ENCODE measurements at places on chromosomes 7 and 10.

GRCh38 chr10:317271-317769, 182.1 kb downstream of the ZMYND11 start:
- DNase-seq, result no peak

DNA sequence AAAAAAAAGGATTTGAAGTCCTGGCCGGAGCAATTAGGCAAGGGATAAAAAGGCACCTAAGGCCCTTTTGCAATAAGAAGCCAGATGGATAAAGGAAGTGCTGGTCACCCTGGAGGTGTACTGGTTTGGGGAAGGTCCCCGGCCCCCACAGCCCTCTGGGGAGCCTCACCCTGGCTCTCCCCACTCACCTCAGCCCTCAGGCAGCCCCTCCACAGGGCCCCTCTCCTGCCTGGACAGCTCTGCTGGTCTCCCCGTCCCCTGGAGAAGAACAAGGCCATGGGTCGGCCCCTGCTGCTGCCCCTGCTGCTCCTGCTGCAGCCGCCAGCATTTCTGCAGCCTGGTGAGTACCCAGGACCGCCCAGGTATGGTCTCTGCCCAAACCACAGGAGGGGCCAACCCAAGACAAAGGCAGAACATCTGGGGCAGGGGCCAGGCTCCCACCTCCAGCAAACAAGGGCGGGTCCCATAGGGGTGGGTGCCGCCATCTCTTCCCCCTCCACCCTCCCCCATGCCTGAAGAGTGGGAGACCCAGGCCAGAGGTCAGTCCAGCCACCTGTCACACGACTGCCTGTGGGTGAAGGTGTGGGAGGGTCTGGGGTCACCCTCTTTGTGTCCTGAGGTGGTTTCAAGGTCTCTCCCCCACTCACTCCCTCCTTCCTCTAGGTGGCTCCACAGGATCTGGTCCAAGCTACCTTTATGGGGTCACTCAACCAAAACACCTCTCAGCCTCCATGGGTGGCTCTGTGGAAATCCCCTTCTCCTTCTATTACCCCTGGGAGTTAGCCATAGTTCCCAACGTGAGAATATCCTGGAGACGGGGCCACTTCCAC, at the start of gene PILRB:
Gene PILRB (plus strand): TSS at position 91 of the 830 bp plus-strand sequence. CDS start 186 bp downstream, at position 277.
- no peak for DNase-seq

GRCh38 chr10:9450801-9451200, 1396.3 kb downstream of the GATA3 start:
- DNase-seq, result no peak

DNA sequence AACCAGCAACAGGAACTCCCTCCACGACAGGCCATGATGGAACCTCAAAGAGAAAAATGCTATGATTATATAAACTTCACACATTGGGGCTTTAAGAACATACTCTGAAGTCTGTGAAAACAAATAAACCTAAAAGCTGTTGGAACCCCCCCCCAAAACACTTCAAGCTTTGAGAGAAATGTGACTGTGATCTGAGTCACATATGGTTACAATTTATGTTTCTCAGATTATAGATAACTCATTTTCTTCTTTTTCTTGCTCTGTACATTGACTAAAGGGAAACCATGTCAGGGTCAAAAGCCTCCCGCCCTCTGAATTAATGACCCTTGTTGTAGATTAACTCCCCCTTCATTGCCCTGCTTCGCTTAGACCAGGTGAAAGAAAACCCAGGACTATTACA, 15.8 kb downstream of the VOPP1 start:
- DNase-seq, result no peak

GRCh38 chr7:121985476-121986030, 112.6 kb downstream of the PTPRZ1 start:
- no peak for DNase-seq

GRCh38 chr7:30914596-30914995, 2.9 kb downstream of the AQP1 start:
- no peak for DNase-seq

DNA sequence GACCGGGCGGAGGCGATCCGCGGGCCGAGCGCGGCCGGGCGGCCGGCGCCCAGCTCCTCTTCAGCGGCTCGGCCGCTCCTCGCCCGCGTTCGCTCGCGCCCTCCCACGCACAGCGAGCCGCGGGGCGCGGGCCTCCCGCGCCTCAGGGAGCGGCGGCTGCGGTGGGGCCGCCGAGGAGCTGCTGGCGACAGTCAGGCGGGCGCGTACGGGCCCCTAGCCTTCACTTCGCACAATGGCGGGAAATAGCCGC, at the start of gene MCMBP:
Gene MCMBP (minus strand): TSS at position 234 of the 250 bp plus-strand sequence. CDS start 259 bp downstream, outside the sequence.
- DNase-seq, result no peak

DNA sequence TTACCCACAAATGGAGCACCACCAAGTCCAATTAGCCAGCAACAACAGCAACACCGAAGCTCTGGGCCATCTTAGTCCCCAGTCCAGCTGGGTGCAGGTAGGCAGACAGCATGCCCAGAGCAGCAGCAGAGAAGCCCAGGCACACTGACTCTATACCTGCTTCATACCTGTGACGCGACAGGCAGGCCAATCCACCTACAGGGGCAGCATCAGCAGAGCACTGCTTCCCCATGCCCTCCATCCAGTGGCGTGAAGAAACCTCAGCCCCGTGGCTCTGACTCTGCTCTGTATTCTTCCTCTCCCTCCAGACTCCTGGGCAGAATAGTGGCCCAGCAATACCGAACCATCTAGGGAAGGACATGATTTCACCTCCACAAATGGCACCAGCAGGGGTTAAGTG, 191.7 kb downstream of the AKR1D1 start:
- no peak for DNase-seq

DNA sequence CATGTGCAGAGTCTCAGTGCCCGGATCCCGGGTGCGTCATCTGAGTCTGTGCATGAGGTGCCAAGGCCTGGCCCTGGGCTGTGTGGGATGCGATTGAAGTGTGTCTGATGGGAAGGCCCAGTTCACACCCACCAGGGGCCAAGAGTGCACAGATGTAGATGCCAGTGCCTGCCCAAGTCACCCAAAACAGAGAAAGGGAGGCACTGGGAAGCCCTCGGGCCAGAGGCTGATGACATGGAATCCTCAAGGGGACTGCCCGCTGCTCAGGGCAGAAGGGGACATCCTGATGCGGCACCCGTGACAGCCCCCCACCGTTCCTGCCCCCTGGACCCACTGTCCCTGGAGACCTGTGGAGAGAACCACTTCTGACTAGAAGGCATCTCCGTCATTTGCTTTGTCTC, 72.2 kb upstream of the ZNF479 start:
- no peak for DNase-seq

DNA sequence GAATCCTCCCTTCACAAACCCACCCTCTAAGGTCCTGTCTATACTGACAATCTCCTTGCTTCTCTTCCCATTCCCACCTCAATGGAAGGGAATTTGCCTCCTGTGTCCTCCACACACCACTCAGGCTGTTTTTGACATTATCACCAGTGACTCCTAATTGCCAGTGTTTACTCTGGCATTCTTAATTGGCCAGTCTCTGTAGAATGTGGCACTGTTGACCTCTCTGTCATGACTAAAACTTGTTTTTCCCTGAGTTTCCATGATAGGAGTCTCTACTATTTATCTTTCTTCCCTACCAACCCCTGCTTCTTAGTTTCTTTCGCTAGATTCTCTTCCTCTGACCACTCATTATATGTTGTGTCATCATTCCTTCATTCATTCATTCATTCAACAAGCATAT, 12.1 kb downstream of the SLC16A12 start:
- no peak for DNase-seq

- no peak for DNase-seq
These were observed 36.5 kb downstream of the RPA3 start for GRCh38 chr7:7681936-7682329.

GRCh38 chr10:78806681-78807221, 262.0 kb upstream of the ZMIZ1 start:
- no peak for DNase-seq

GRCh38 chr7:81487516-81487915, 282.3 kb downstream of the HGF start:
- no peak for DNase-seq

DNA sequence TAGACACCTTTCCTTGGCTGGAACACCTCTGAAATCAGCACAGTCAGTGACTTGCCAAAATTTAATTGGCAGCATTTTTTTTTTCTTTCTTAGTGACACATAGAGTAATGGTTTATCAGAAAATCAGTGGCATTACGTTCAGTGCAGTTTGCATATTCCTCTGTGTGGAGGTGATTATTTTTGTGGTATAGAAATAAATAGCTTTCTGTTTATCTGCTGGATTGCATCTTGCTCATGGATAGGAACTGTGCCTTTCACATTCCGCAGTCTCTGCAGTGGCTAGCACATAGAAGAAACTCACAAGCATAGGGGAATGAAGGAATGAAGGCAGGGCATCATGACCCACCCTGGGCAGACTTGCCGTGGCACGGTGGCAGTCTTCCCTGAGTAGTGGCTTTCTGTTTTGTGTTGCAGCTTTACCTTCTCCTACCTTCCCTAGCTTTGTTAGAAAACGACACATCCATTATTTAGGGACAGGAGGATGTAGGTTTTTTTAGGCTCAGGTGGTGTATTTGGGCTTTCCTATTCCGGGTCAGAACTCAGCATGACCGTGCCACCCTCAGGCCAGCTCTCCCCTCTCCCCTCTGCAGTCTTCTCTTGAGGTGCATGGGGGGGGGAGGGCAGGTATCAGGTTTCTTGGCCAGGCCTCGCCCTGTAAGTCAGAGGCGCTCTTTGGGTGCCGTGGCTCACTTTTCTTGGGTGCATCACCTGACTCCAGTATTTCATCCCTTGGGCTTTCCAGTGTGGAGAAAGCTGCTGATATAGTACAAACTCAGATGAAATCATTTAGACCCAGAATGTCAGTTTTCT, 112.5 kb upstream of the GJD4 start:
- DNase-seq, result no peak

GRCh38 chr7:129665013-129665401, 53.5 kb downstream of the NRF1 start:
- no peak for DNase-seq

- DNase-seq, result no peak
These were observed 1208.0 kb downstream of the SORCS1 start for GRCh38 chr10:105956550-105956949.

GRCh38 chr10:124296121-124296812, 122.5 kb downstream of the OAT start:
- no peak for DNase-seq

GRCh38 chr10:129914153-129914855, 49.8 kb downstream of the EBF3 start:
- DNase-seq, result no peak

All from activated CD8-positive, alpha-beta memory T cell treated with anti-CD3 and anti-CD28 coated beads for 48 hours (primary cell).